Common myeloid progenitor, CD34-positive (primary cell): ENCODE measurements at places on chromosomes 1 and 21.

DNA sequence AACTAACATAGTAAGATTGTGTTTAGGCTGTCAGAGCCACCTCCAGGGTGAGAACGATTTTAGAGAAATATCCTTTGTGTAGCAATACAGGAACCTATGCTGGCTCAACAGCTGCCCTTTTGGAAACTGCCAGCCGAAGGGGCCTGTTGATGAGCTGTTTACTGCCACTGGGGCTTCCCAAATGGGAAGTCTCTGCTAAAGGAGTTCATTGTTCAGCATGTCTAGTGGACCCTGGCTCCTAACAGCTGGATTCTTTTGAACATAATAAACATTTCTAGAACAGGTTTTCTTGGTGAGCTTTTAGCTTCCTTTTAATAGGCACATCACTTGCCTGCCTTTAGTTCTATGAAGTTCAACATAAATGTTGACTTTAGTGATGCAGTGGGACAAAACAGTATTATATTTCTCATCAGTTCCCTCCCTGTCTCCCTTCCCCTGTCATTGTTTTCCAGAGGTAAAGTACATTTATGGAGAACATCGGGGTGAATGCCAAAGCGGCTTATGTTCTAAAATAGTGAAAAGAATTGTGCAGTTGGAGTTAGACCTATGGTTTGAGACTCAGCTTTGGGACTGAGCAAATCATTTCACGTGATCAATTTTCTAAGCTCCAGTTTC is 57.4 kb downstream of the UCK2 start:
- no peak for DNase-seq

- DNase-seq = peak; percentile 41
Measured at GRCh38 chr1:110508028-110508940, 10.7 kb downstream of the KCNA10 start.

GRCh38 chr1:216983823-216984222 is 260.6 kb upstream of the ESRRG start:
- DNase-seq = no peak

- no peak for DNase-seq
Measured at GRCh38 chr1:202069662-202070061, 53.1 kb upstream of the GPR37L1 start.

- DNase-seq = no peak
Measured at GRCh38 chr1:226021401-226021800, 22.3 kb upstream of the SDE2 start.

- DNase-seq = no peak
Measured at GRCh38 chr1:6330410-6330911, 63.1 kb downstream of the ACOT7 start.

DNA sequence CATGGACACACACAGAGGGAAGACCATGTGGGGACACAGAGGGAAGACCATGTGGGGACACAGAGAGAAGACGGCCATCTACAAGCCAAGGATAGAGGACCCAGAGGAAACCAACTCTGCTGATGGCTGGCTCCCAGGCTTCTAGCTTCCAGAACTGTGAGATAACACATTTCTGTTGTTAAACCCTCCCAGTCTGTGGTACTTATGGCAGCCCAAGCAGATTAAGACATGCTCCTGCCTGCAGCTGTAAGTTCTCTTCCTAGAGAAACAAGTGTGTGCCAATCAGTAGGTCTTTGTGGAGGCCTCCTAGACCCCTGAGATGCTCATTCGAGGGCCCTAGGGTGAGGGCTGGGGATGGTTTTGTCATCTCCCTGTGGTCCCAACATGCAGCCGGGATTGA is 2.7 kb downstream of the AGT start:
- DNase-seq = no peak

GRCh38 chr21:43953021-43953420 is 59.1 kb upstream of the TRAPPC10 start:
- no peak for DNase-seq

- DNase-seq = no peak
Measured at GRCh38 chr1:113389359-113389952, 859 bp upstream of the MAGI3 start.

DNA sequence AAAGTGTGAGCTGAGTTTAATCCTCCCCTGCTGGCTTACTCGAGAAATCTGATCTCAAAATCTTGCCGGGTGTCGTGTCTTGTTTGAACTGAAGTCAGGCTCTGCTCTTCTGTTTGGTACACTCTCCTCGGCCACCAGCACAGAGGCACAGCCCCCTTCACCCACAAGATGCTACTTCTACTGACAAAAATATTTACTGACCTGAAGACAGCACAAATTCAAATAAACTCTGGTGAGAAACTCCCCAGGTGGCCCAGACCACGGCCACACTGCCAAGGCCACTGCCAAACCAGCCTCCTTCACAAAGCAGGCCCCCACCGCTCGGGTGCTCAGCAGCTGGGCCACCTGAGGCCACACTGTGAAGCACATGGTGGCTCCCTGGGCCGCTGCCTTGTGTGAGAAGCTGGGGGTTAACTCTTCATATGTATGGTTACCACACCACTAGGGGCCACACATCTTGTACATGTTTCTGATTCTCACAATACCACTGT is 80.6 kb downstream of the TGFBR3 start:
- no peak for DNase-seq

- no peak for DNase-seq
Measured at GRCh38 chr1:82844447-82844846, 1043.7 kb downstream of the ADGRL2 start.

DNA sequence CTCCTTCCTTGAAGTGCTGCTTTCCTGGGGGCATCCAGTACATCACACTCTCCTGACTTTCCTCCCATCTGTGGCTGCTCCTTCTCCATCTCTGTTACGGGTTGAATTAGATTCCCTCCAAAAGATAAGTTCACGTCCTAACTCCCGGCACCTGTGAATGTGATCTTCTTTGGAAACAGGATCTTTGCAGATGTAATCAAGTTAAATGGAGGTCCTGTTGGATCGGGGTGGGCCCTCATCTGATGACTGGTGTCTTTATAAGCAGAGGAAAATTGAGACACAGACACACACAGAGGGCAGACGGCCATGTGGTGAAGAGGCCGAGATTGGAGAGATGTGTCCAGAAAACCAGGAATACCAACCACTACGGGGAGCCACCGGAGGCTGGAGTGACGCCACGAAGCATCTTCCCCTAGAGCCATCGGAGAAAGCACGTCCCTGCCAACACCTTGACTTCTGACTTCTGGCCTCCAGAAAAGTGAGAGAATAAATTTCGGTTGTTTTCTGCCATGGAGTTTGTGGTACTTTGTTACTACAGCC is 36.0 kb downstream of the ZBTB18 start:
- no peak for DNase-seq
